ENCODE measurements at places on chromosomes 3 and 15.
A peak's percentile ranks its signal among the peaks of the same experiment; 100 is the strongest.

DNA sequence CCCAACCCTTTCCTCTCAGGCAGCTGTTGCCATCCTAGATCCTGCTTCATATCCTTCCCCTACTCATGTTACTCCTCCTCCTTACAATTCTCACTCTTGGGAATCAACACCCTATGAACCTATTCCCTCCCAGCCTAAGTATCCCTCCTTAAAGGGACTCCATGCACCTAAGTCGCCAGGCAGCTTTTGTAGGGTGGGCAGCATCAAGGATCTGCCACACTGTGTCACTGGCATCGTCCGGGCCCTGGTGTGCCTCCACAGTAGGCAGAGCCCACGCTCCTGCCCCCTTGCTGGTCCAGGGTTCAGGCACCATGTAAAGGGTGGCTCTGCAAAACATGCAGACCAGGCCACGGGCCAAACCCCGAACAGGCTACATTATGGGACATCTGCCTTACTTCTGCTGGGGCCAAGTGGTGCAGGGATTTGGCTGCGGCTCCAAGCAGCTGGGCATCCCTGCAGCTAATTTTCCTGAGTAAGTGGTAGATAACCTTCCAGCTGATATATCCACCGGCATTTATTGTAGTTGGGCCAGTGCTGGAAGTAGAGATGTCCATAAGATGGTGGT, 53.4 kb downstream of the GSK3B start:
- DNase-seq: no peak

DNA sequence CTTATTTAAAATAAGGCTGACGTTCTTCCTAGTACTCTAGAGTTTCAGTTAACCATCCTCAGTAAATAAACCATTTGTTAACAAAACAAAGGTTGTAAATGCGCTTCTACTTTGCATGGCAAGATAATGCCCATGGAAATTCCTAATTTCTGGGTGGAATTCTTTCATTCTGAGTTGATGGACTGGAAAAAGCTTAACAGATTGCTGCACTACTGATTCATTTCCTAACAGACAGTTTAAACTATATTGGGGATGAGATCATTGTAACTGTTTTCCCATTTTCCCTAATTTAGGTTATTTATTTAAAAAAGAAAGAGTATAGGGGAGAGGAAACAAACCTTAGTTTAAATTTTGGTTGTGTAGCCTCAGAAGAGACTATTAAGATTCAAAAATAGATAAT, 342.2 kb downstream of the NLGN1 start:
- no peak for DNase-seq

DNA sequence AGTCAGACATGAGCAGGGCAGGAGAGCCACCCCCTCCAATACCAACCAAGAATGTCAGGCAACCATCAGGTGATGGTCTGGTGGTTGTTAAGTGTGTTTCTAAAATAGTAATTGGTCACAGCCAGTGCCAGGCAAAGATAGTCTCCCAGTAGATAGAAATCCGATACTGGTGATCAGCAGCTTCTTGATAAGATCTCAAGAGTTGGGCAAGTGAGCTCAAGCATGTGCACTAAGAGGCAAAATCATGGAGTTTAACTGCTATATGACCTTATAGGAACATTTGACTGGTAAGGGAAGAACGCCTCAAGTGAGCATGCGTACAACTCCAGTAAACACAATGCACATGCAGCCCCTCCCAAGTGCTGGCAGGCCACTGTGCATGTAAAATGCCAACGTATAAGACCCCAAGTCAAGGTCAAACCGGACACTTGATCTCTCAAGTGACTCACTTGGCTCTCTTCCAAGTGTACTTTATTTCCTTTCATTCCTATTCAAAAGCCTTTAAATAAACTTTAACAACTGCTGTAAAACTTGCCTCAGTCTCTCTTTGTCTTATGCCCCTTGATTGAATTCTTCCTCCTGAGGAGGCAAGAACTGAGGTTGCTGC, 36.0 kb upstream of the CBLB start:
- no peak for DNase-seq

- no peak for DNase-seq
Measured at GRCh38 chr15:36888011-36888992, 212.0 kb downstream of the MEIS2 start.

DNA sequence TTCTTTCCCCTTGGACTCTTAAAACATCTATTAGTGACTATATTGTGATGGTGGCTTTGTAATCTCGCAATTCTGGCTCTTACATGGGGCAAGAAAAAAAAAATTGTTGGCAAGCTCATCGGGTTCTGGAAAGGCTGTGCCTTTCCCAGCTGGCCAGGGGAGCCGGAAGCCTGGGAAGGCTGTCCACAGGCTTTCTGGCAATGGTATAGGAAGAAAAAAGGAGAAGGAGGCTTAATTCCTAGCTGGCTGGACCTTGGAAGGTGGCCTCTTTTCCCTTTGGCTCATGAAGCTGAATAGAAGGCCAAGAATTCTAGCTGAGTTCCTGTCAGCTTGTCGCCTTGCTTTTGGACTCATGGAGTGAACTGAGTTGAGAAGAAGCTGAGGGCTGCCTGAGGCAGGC, 243.5 kb upstream of the SEMA6D start:
- no peak for DNase-seq

DNA sequence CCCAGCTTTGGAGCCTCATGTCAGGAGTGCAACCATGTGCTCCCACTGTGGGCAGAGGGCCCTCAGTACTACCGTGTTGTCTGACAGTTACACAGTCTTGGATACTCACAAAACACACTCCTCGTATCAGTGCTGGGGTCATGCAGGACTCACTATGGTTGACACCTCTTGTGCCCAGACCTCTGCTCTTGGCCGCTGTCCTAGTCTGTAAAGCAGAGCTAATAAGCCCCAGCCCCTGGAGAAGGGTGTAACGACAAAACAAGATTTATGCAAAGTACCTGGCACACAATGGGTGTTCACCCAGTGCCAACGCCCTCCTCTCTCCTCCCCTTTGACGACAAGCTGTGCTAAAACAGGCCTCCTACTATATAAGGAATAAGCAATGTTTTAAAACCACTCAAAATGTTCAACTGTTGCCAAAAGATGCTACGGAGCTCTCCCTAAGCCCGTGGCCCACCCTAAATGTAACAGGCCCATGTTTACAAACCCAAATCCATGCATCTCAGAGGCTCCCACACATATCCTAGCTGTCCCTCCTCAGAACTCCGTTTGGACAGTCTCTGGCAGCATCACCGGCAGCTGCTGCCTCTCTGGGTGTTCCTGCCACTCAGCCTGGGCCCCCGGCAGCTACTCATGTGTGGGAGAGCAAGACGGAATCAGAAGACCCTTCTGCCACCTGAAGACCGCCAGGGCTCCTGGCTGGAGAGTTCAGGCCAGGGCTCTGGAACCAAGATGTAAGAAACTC, 65.8 kb downstream of the MRPL46 start:
- DNase-seq: no peak

DNA sequence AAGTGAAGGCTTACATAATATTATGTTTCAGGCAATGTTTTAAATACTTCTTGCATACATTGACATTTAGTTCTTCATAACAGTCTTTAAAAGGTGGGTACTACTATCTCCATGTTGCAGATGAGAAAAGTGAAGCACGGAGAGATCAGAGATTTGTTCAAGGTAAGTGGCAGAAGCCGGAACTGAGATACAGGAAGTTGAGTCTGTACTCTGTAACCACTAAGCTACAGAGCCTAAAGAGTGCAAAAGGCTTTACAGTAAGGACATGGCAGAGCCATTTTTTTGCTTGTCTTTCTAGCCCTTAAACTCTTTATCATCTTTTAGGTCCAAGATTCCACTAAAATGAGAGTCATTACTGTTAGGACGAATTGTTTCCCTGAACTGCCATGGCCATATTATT, 186.5 kb upstream of the PEX5L start:
- DNase-seq: no peak

DNA sequence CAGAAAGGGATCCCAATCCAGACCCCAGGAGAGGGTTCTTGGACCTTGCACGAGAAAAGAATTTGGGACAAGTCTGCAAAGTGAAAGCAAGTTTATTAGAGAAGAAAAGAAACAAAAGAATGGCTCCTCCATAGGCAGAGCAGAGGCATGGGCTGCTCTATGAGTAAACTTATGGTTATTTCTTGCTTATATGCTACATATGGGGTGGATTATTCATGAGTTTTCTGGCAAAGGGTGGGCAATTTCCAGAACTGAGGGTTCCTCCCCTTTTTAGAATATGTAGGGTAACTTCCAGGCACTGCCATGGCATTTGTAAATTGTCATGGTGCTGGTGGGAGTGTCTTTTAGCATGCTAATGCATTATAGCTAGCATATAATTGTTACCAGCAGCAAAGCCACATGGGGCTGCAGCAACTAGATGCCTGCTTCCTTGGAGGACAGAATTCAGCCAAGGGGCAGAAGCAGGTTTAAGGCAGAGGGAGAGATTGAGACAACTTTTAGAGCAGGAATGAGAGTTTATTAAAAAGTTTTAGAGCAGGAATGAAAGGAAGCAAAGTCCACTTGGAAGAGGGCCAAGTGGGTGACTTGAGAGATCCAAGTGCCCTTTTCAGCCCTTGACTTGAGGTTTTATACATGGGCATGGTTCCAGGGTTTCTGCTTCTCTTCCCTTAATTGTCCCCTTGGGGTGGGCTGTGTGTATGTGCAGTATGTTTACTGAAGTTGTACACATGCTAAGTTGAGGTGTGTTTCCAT, 41.3 kb downstream of the METTL6 start:
- DNase-seq: no peak

GRCh38 chr3:11185564-11186317, 31.4 kb downstream of the HRH1 start:
- DNase-seq: no peak

GRCh38 chr15:41042851-41043250, 73.2 kb downstream of the INO80 start:
- DNase-seq: no peak

DNA sequence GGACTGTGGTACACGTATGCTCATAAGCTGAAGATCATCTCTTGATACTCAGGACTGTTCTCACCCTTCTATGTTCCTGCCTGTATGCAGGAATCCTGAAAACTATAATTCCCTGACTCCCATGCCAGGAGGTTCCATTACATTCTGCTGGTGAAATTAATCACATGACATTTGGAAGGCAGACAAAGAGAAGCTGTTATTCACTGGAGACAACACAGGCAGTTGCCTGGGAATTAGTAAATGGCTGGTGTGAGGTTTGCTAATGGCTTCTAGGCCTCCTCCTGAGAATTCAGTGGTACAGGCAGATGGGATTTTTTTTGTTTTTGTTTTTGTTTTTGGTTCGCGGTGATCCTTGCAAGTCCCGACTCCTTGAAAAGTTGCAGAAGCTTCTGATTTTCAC, 91.4 kb downstream of the CTNNB1 start:
- no peak for DNase-seq

GRCh38 chr3:29311795-29312194, 30.9 kb downstream of the RBMS3 start:
- no peak for DNase-seq

GRCh38 chr3:150762662-150763121, 277 bp downstream of the SIAH2 start:
- DNase-seq: peak; percentile 12

DNA sequence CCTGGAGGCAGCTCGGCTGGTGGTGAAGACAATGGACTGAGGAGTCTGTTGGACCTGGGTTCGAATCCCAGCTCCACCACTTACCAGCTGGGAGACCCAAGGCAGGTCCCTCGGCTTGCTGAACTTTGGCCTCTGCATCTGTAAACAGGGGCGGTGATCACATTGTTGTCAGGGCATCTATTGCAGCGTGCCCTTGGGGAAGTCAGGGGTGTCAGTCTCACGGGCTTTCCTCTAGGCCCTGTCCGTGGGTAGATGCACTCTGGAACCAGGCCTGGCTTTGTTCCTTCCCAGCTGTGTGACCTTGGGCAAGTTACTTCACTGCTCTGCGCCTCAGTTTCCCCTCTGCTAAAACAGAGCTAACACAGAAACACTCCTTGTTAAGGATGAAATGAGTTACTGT, 68.8 kb upstream of the SLC6A6 start:
- no peak for DNase-seq

DNA sequence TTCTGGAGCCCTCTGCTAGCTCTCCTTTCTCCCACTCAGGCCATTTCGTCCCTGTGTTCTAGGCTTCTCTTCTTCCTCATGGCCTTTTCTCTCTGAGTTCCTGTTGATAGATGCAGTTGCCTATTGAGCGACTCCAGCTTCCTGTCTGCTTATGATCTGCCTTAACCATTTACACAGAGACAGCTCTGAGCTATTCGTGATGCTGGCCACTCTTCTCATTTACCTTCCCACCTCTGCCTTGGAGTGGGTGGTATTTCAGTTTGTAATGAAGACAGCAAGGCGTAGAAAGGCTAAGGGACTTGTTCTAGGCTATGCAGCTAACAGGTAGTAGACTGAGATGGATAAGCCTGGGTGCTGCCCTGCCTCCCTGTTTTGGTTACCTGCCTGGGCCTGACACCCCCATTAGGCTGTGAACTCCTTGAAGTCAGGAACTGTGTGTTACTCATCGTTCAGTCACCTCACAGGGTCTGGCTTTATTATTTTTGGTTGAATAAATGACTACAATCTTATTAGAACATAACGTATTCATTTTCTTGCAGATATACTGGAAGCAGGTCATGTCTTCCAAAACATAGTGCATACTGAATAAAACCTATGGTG, 12.6 kb upstream of the ZBTB47 start:
- no peak for DNase-seq

DNA sequence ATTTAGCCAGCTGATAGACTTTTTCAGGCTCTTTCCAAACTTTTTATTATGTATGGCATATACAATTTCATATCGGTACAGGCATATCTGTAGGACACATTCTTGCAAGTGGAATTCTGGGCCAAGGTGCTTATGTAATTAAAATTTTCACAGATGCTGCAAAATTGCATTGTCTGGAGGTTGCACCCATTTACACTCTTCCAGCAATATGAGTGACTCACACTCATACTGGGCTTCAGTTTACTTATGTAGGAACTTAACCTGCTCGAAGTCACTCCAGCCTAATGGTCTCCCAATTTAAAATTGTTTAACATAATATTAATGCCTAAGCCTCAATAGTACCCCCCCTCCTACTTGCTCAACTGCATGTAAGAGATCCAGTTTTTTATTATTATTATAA, 11.2 kb upstream of the SEC62 start:
- DNase-seq: no peak

DNA sequence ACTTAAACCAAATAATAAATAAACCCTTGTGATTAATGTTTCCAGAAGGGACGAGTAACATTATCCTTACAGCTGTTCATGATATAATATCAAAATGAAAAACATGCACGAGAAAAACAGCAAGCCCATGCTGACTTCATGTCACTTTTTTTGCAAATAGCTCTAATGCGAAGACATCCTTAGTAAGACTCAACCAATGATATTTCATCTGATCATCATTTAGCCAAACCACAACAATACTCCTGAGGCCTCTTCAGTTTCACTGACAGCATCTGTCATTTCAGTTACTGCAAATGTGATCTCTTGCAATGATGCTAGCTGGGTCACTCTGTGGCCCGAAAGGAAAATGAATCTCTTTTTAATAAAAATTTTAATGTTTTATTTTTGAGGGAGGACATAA, 74.0 kb downstream of the POLR2M start:
- no peak for DNase-seq

- no peak for DNase-seq
Measured at GRCh38 chr15:64712353-64712752, 63.0 kb downstream of the RBPMS2 start.

DNA sequence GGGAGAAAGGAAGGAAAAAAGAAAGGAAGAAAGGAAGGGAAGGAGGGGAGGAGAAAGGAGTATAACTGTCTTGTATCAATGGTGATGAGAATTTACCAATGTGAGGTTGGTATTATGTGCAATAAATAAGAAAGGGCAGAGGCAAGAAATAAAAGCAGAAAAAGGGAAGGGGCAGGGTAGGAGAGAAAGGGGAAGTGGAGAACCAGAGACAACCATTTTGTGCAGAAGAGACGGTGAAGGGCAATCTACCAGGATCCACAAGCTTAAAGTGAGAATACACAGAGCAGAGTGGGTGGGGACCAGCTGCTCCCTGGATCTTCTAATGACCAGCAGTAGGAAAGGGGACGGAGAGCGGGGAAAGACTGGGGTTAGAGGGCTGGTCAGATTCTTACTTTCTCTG, 106.9 kb upstream of the SLCO2A1 start:
- no peak for DNase-seq
